ENCODE measurements at places on chromosomes 1 and 21. TPM values are rescaled to one million over a fixed set of nuclear protein-coding genes. Genes with fewer than 3 reads are reported as not detected.

The EFNA4 gene
- 2.1 TPM for total RNA-seq

DNA sequence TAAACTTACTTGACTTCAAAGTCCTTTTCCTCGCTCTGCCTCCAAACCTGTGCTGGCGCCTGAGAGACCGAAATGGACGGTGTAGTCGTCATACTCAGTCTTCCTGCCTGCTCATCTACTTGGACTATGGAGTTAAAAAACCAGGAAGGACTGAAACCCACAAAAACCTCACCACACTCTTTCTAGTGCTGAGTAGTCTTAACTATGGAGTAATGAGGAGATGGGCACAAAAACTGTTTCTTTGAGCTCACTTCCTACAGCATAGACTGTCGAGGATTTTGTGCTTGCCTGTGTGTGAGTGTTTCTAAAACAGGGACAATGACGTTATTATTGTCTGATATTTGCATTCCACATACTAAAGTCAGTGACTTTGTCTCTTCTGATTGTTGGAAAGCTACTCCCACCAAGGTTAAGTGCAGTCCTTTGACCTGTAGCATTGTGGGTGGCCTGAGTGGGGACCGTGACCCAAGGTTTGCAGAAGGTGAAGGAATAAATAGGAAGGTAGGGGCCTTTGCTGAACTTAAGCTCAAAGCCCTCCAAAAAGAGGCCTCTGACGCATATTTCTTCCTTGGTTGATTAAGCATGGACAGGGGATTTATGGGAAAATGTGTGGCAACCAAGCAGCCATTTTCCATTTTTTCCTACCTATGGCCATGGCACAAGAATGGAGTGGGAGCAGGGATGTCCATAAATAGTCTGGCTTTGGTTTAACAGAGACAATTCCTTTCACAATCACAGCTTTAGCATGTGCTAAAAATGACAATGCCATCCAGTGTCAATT, 109.6 kb downstream of the ZBTB18 start:
- DNase-seq: no peak

GRCh38 chr1:46301808-46302640, 1.4 kb downstream of the LRRC41 start:
- peak; percentile 71 for DNase-seq

The GABRD gene
- total RNA-seq: 0.25 TPM

- DNase-seq: peak; percentile 77
These were observed 161.4 kb downstream of the SLC35F3 start for GRCh38 chr1:234065794-234066447.

The TDRD5 gene
- total RNA-seq: 0.47 TPM

- no peak for DNase-seq
These were observed 32.1 kb upstream of the IGSF3 start for GRCh38 chr1:116699605-116700004.

- no peak for DNase-seq
These were observed 37.5 kb upstream of the GRIK3 start for GRCh38 chr1:37071829-37072228.

The SDC3 gene
- total RNA-seq: 18.9 TPM

The OR6N1 gene
- not detected for total RNA-seq

- no peak for DNase-seq
These were observed 83.5 kb downstream of the TOMM20 start for GRCh38 chr1:235045034-235045690.

The CGN gene
- 28.8 TPM for total RNA-seq

GRCh38 chr1:40316595-40317393, at the start of gene COL9A2:
COL9A2 (minus strand) TSS chr1:40317286; CDS start chr1:40317197, 89 bp downstream.
- peak; percentile 37 for DNase-seq

The GBP7 gene
- total RNA-seq: not detected

- DNase-seq: no peak
These were observed 24.9 kb upstream of the ETS2 start for GRCh38 chr21:38780879-38781278.

DNA sequence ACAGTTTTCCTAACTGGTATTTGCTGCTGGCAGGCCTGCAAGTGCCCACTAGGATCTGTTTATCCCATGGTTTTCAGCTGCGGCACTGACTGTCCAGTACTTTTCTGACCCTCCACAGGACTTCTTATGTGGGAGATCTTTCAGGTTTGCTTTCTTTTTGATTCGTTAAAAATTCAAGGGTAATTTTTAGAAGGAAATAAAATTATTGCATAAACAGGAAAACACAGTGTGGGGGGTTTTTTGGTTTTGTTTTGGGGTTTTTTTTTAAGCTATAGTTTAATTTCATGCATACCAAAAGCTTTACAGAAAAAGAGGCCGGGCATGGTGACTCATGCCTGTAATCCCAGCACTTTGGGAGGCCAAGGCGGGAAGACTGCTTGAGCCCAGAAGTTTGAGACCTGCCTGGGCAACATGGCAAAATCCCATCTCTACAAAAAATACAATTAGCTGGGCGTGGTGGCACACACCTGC, 3.6 kb downstream of the NIBAN1 start:
- DNase-seq: no peak

GRCh38 chr1:8456308-8456912, 138.5 kb downstream of the SLC45A1 start:
- DNase-seq: no peak

- DNase-seq: no peak
These were observed 26.1 kb downstream of the CD58 start for GRCh38 chr1:116544588-116545358.

DNA sequence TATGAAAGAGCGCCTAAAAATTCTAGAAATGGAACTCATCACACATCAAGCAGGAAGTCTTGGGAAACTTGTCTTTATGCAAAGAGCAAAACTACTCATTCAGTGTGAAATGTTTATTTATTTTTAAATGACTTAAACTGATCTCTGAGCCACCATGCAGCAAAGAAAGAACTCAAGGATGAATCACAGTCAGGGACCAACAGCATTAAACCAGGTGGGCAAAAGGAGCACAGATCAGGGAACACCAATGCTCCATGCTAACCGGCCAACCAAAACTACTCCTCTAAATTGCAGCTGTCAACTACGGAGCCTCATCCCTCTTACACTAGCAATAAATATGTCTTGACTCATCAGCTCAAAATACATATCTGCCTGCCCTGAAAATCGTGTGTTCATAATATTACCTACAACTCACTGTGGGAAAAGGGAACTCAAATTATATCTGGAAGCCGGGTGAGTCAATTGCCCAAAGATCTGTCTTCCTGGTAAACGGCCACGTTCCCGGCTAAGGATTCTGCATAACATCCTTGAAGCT, 129.2 kb downstream of the PTPN14 start:
- no peak for DNase-seq

DNA sequence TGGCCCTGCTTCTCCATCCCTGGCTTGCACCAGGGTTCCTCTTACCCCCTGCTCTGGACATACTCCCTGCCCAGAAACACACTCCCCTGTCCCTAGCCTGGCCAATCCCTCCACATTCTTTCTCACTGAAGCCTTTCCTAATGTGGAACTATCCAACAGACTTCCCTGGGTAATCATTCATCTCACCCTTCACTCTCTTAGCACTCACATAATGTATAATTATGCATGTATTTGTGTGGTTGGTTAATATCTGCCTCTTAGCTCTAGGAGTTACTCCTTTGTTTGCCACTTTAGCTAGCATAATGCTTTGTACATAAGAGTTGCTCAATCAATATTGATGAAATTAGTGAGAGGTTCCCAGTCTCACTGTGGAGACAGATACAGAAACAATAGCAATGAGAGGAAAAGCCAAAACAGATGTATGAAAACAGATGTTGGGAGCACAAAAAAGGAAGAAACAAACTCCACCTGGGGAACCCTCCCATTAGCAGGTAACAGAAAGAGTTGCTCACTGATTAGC, 76.9 kb upstream of the WARS2 start:
- no peak for DNase-seq

Data from pancreas (tissue), 10 donors.